ENCODE measurements at places on chromosomes 1 and 21.

DNA sequence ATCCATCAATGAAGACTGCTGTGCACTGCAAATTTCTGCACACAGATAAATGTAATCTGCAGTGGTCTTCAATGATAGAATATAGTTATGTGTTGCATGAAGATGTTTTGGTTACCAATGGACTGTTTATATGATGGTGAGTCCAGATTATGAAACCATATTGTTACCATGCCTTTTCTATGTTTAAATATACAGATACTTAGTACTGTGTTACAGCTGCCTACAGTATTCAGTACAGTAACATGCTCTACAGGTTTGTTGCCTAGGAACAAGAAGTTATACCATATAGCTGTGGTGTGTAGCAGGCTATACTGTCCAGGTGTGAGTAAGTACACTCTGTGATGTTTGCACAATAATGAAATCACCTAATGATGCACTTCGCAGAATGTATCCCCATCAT lies 40.8 kb downstream of the SORT1 start:
- DNase-seq, result no peak

- no peak for DNase-seq
Measured at GRCh38 chr1:55329808-55330432, 114.8 kb upstream of the USP24 start.

- no peak for DNase-seq
Measured at GRCh38 chr1:81430236-81430938, 370.3 kb upstream of the ADGRL2 start.

- DNase-seq, result no peak
Measured at GRCh38 chr1:237976331-237976730, 85.6 kb upstream of the ZP4 start.

DNA sequence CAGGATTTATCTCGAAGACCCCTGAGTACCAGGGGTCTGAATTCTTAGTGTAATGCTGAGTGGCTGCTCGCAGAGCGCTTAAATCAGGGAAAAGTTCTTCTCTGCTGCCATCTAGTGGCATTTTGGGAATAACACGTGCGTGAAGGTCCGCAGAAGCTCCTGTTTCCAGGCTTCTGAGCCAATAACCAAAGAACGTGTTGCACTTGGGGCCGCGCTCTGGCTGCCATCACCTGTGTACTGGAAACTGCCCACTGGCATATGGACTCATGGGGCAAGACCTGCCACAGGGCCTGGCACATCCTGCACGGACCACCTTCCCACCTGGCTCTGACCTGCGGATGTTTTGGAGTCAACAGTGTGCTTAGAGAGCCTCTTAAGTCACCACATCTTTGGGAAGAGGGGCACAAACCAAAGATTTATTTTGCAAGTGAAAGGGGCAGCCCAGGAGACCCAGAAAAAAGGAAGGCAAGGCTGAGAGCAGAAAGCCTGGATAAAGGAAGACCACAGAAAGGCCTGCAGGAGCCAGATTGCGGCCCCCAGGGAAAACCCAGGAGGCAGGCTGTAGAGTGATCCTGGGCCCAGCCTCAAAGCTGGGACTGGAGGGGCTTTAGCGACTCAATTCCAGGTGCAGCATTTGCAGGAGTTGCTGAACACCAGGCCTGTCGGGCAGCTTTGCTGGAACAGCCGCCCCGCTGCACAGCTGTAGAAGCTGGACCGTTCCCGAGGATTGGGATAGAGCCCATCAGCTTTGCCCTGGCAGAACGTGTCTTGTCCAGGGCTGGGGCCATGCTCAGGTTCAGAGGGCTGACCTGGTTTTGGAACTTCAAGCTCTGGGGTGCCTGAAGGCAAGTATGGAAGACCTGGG lies 13.0 kb downstream of the CHIT1 start:
- DNase-seq, result peak; percentile 78

DNA sequence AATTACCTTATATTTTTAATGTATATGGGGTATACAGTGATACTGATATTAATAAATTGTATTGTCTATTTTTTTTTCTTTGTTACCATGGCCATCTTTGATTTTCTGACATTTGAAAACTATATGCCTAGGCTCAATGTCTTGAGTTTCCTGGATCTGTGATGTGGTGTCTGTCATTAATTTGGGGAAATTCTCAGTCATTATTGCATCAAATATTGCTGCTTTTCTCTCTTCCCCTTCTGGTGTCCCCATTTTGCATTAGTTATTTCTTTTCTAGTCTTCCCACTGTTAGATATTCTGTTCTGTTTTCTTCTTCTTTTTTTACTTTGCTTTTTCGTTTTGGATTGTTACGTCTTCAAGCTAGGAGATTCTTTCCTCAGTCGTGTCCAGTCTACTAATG lies 33.8 kb downstream of the ZBTB40 start:
- DNase-seq, result no peak

- DNase-seq, result no peak
Measured at GRCh38 chr1:183285746-183286145, 99.7 kb downstream of the LAMC2 start.

- DNase-seq, result no peak
Measured at GRCh38 chr1:115140442-115141144, 51.3 kb upstream of the TSPAN2 start.

DNA sequence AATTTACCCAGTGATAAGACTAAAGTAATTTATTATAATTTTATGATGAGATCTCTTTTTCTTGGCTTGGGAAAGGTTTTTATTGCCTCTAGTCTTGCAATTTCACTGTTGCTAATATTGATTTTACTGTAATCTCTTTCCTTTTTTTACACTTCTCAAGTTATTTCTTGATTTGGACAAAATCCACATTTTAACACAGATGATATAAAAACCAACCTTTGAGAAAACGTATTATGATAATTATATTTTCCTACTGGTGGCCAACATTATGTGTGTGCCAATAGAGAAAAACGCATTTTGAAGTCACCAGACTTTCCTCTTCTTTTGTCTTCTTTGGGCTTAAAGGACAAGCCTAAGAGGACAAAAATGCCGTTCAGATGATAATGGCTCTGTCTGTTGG lies 314.9 kb downstream of the PRDM2 start:
- no peak for DNase-seq

DNA sequence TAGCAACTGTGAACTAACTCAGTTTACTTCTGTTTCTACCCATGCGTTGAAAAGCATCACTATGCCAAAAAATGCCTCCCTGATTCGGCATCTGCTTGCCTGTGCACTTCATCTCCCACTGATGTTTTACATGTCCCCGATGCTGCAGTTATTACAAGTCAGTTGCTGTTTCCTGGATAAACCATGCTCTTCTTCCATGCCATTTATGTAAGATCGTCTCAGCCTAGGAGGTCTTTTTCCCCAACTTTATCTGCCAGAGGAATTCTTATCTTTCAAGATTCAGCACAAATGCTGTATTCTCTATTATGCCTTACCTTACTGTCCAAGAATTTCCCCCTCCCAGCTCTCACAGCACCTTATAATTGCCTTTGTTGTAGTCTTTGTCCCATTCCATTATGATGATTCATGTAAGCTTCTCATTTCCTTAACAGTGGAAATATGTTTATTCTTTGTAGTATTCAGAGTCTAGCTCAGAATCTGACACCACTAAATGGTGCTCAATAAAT lies 30.0 kb downstream of the PRKACB start:
- DNase-seq, result no peak

- DNase-seq, result no peak
Measured at GRCh38 chr1:210434223-210434622, 105.5 kb downstream of the HHAT start.

DNA sequence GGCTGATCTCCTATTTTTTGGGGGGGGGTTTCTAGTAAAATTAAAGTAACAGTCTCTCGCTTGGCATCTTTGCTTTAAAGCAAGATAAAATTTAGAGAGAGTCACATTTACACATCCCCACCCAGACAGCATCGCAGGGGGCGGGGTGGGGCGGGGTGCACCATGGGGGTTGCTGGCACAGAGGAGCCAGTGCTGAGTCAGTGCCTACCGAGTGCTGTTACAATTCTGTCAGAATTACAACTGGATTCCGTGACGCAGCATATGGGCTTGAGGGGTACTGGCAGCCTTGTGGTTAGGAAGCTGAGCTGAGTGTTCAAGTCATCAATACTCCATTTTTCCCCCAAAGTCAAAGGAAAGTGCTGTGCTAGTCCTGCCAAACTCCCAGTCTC lies 175.9 kb downstream of the PRDM16 start:
- DNase-seq, result no peak

DNA sequence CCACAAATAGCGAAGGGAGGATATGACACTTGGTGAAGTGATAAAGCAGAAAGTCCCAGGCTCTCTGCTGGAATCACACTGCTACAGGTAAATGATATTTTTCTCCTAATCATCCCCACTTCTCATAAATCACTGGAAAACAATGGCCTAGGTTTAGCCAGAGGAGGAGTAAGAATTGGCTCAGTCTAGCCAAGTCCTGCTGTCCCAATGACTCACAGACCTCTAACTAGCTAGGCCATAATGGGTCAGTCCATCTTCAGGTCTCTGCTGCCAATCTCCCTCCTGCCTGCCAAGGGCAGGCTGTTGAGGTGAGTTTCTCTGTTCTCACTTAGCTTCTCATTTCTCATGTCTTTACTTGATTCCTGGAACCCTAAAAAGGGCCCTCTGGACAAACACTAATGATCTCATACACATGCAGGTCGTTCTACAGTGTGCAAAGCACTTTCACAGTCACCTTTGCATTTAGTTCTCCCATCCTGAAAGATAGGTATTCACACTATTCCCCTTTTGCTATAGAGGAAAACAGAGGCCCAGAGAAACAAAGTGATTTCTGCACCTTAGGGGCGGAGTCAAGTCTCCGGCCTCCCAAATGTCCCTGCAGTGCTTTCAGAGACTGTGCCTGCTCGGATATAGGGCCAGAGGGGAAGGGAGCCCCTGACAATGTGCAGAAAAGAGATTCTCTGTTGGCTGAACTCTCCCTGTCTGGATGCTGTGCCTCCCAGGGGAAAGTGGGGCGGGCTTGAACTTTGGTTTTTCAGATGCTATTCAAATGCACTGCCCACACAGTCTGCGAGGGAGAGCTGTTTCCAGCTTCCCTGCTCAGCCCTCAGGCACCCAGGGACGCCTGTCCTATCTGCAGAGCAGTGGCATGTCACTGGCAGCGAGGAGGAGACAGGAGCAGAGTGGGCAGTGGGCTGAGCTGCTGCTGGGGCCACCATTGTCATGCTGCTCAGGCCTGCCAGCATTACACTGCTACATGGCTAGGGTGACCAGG lies 3.9 kb upstream of the CDK18 start:
- no peak for DNase-seq

DNA sequence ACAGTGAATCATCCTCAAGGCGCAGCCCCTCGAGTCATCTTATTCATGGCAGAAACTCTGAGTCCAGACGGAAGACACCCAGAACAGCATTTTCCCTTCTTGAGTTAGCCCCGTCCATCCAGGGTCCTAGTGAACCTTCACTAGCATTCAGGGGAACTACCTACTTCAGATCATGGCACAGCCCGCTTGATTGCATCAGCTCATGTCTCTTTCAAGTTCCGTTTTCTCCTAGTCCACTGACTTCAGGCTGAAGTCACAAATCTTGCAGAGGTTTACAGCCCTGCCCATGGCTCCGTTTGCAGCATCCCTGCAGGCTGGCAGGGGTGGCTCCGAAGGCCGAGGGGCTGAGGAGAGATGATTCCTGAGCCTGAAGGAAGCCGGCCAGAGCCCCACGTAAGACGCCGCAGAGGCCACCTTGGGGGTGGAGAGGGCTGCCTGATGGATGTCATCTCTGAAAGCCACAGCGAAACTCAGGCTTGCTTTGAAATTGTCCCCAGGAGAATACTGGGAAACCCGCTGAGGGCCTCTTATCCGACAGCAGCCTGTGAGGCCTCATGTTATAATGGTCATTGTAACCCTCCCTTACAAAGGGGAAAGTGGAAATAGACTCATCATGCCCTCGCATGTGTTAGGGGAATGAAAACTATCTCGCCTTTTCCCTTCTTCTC lies 310.2 kb upstream of the AJAP1 start:
- DNase-seq, result no peak

DNA sequence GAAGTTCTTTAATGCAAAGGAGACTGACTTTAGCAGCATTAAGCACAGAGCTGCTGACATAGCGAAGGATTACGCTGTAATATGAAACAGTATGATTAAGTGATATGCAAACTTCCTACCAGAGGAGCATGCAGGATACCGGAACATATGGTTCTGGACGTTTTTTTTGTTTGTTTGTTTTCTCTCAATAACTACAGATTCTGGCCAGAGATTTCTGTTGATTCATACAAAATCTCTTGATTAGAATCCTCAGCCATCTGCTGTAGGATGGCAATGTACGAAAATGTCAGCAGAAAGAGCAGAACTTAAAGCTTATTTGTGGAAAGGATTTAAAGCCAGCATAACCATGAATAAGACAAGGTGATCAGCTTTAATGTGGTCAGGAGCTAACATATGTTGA lies 970.7 kb downstream of the KCNT2 start:
- DNase-seq, result no peak

GRCh38 chr1:76510672-76511557 lies 356.4 kb upstream of the ST6GALNAC5 start:
- DNase-seq, result no peak

DNA sequence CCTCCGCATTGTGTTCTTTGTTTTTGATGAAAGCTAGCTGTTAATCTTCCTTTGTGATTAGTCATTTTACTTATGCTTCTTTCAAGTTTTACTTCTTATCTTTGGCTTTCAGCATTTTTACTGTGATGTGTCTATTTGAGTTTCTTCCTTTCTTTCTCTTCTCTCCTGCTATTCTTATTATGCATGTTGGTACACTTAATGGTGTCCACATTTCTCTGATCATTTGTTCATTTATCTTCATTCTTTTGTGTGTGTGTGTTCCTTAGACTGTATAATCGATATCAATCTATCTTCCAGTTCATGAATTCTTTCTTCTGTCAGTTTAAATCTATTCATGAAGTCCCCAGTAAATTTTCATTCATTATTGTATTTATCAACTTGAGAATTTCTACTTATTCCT lies 1650.3 kb downstream of the BRINP3 start:
- DNase-seq, result no peak

GRCh38 chr21:26389971-26390641 lies 183.0 kb downstream of the CYYR1 start:
- no peak for DNase-seq

GRCh38 chr1:68459091-68459490 lies 9.3 kb upstream of the RPE65 start:
- DNase-seq, result no peak

DNA sequence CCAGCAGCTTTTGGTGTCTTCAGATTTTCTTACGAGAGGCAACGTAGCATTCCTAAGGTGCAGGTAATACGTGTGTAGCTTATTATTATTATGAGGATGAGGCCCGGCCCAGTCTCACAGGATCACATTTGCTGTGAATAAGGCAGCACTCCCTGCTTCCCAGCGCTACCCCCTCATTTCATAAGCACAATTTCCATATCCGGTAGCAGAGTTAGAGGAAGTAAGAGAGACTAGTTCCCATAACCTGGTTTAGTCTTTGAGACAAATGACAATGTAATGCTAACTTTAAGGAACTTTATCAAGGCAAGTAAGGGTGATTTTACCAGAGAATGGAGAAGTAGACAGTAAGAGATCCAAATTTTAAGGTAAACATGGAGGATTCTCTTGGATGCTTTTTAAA lies 14.6 kb upstream of the LMO4 start:
- no peak for DNase-seq

GRCh38 chr1:161486806-161487741 lies 18.2 kb upstream of the FCGR2A start:
- no peak for DNase-seq

- DNase-seq, result no peak
Measured at GRCh38 chr1:245411245-245412036, 256.7 kb downstream of the KIF26B start.

- no peak for DNase-seq
Measured at GRCh38 chr21:28229814-28230213, 762.9 kb downstream of the LTN1 start.

GRCh38 chr1:34332996-34333395 lies 156.3 kb downstream of the C1orf94 start:
- DNase-seq, result no peak

GRCh38 chr1:22635436-22635835 lies 992 bp upstream of the C1QA start:
- DNase-seq, result no peak
